ENCODE measurements at places on chromosomes 11 and 22.

- peak; percentile 90 for DNase-seq
Measured at GRCh38 chr11:79236541-79236971, 204.3 kb downstream of the TENM4 start.

DNA sequence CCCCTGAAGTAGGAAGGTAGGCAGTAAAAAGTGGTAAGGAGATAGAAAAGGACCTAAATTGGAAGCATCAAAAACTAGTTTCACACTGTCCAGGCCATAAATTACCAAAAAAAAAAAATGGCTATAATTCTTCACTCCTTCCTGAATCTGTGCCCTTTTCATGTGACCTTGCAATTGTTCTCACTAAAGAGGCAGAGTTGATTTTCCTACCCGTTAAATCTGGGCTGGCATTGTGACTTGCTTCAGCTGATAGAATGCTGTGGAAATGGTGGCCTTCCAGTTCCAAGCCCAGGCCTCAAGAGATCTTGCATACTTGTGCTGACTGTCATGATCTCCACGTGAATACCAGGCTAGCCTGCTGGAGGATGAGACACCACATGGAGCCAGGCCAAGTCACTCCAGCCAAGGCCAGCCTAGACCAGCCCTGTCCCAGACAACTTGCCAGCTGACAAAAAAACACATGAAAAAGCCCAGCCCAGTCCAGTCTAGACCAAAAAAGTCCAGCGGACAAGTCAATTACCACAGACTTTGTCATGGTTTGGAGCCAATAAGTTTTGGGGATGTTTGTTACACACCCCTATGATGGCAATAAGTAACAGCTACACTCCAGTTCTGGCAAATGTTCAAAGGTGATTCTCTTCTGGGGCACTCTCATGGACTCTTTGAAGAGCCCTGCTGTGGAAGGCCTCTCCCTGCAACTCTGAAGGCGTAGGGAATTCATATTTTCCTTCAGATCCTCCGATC is 51.4 kb upstream of the NUP50 start:
- DNase-seq: peak; percentile 60

DNA sequence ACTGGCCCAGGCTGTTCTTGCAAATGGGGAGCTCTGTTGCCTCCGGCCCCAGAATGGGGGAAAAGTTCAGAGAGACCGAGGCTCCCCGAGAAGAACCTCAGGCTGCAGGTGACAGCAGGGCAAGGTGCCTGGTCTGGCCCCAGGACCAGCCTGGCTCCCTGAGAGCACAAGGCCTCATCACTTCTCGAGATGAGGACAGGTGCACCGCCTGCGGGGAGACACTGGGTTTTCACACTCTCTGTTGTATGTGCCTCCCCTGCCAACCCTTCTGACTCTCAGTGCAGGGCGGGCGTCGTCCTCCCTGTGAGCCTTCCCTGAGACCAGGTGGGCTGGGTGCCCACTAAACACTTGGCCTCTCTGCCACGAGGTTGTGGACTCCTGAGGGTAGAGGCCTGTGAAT is 102.2 kb downstream of the BCR start:
- DNase-seq: no peak

DNA sequence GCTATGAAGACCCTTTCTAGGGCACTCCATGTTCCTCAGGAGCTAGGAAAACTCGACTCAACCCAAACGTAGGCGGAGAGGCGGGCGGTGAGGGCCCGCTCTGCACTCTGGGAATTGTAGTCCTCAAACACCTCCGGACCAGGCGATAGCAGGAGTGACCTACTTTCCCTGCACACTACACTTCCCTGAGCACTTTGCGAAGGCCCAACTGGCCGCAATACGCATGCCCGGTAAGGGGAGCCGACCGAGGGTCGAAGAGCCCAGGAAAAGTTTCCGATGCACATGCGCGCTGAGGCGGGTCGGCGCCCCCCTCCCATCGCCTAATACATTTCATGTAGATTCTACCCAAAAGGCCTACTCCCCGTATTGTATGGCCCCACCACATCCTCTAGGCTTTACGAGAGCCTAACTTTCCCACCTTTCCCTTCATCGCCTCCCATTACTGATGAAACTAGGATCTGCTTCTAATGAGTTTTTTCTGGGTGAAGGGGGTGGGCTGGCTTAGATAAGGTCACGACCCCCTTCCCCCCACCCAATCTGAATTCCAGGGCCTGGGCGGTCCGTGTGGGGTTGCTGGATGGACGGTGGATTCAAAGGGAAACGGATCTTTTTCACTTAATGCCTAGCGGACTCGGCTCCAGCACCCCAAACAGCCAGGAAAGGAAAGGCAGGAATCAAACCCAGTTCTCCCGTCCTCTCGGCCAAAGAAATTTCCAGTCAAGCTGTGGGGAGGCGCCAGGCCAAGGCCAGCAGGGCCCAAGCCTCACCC is 2.1 kb downstream of the TOB2 start:
- DNase-seq: peak; percentile 97

- peak; percentile 28 for DNase-seq
Measured at GRCh38 chr11:8760896-8761295, 78.3 kb downstream of the RPL27A start.

DNA sequence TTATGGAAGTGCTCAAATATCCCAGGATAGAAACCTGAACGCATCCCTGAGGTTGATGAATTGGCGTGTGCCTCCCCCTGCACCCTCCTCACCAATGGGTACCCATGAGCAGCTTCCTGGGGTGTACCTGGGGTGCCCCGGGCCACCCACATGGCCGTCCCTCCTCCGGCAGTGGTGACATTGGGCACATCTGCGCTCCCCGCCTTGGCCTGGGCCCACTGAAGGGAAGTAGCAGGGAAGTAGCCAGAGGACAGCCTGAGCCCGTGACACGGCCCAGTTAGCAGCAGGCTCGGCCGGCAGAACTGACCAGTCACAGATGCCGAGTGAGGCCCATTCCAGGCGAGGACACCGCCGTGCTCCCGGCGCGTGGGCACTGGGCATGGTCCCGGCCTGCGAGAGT is 16.7 kb downstream of the MRPL23 start:
- no peak for DNase-seq

DNA sequence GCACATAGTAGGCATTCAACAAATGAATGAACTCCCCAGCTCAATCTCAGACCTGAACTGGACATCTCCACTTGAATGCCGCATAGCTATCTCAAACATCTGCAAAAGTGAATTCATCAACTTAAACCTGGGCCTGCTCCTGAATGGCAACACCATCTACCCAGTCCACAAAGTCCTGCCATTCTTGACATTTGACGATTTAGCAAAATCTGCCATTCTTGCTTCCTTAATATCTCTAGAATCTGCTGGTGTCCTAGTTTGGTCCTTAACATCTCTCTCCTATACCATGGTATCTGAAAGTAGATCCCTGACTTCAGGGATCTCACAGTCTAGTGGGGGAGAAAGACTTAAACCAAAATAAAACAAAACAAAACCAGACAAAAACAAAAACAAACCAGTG is 12.4 kb upstream of the HPX start:
- no peak for DNase-seq

DNA sequence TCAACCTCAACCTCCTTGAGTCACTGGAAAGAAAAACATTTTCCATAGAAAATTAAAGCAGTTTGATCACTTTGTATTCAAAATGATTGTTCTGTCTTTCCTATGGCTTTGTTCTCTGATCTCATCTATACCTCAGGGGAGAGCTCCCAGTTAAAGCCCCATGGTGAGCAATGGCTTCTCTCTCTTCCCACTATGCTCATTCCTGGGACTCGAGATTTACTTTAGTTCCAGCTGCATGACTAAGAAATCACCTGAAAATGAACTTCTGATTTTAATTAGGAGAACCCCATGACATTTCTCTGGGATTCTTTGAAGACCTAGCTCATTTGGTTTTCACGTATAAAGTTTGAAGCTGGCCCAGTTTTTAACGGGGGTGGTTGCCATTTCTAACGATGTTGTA is 921.5 kb downstream of the OPCML start:
- DNase-seq: peak; percentile 39
